ENCODE measurements at places on chromosomes 4 and X. TPM values are rescaled to one million over a fixed set of nuclear protein-coding genes. Genes with fewer than 3 reads are reported as not detected.

- no peak for DNase-seq
- H3K27ac ChIP-seq = no peak overlapping the region
- H3K36me3 ChIP-seq = no peaks in the 10 kb centered on the region
- no peaks in the 10 kb centered on the region for H3K27me3 ChIP-seq
- no peak overlapping the region for H3K4me3 ChIP-seq
Measured at GRCh38 chr4:107216379-107216778, 180.3 kb upstream of the DKK2 start.

GRCh38 chr4:48370260-48371134 lies 29.2 kb downstream of the SLAIN2 start:
- H3K4me1 ChIP-seq = peaks cover under 1% of the 10 kb centered on the region
- H3K27ac ChIP-seq = no peak overlapping the region
- no peak overlapping the region for H3K4me3 ChIP-seq
- no peaks in the 10 kb centered on the region for H3K27me3 ChIP-seq
- no peaks in the 10 kb centered on the region for H3K36me3 ChIP-seq

GRCh38 chrX:107713543-107714205 lies 61.9 kb downstream of the TSC22D3 start:
- H3K4me1 ChIP-seq = peaks cover 49% of the 10 kb centered on the region
- H3K27ac ChIP-seq = peak overlapping the region; percentile 97
- H3K4me3 ChIP-seq = no peak overlapping the region
- no peak for DNase-seq
- no peaks in the 10 kb centered on the region for H3K27me3 ChIP-seq

DNA sequence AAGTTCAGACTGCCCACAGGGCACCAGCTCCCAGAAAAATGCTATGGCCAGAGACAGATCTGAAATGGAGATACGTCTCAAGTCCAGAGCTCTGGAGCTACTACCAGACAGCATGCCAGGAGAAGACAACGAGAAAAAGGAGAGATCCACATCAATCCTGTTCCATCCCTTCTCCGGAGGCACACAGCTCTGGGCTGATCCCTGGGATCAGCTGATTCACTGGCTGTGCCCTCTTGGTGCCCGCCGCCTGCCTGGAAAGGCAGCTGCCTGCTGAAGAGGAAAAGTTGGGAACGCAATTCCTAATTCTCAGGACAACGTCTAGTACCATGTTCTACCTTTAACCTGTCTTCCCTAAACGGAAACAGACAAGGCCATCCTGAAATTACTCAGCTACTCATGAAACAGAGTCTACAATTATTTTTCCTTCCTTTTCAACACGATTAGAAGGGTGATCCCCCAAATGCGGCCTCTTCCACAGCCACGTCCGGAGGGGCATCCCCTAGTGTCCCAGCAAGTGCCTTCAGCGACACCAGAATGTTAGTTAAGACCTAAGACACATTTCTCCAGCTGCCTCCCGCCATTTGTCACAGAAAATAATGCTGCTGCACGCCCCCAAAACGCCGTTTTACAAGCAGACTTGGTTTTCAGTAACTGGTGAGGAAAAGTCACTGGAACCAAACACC lies 2.4 kb downstream of the ZFYVE28 start:
- H3K27me3 ChIP-seq = peaks cover 59% of the 10 kb centered on the region
- peak overlapping the region; percentile 39 for H3K4me3 ChIP-seq
- peaks cover 57% of the 10 kb centered on the region for H3K4me1 ChIP-seq
- H3K27ac ChIP-seq = no peak overlapping the region
- no peak for DNase-seq

GRCh38 chr4:78642934-78643333 lies 91.4 kb downstream of the ANXA3 start:
- H3K27ac ChIP-seq = no peak overlapping the region
- no peaks in the 10 kb centered on the region for H3K36me3 ChIP-seq
- DNase-seq = no peak
- peaks cover 27% of the 10 kb centered on the region for H3K4me1 ChIP-seq
- no peaks in the 10 kb centered on the region for H3K27me3 ChIP-seq

DNA sequence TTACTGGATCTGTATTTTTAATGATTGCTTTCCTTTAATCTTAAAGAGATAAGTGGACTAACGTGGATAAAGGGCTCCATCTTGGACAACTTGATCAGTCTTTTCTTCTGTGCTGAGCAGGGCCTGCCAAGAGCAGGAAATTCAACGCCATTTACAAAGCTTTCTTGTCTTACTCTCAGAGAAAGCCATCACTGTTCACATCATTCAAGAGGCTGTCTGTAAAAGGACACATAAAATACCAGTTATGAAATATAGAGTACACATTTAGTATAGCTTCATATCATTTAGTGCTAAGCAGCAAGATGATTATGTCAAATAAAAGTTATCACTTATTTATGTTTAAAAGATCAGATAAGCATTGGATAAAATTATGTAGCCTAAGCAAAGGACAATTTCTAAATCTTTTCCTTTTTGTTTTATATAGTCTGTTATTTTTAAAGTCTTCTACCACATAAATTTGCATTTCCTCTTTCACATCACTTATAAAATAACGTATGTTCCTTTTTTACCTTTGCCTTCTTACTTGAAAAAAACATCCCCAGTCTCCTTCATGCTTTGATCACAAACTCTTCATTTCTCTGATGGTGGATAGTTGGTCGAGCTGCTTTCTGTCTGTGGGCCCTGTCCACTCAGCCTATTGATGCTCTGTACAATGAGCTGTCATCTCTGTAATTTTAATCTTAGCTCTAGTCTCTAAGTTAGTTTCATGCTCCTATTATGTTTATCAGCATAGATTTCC lies 2.1 kb upstream of the CCNG2 start:
- peak overlapping the region; percentile 96 for H3K27ac ChIP-seq
- peaks cover 40% of the 10 kb centered on the region for H3K4me1 ChIP-seq
- no peaks in the 10 kb centered on the region for H3K27me3 ChIP-seq
- H3K4me3 ChIP-seq = no peak overlapping the region
- DNase-seq = no peak

- no peaks in the 10 kb centered on the region for H3K27me3 ChIP-seq
- H3K27ac ChIP-seq = no peak overlapping the region
- DNase-seq = no peak
- no peaks in the 10 kb centered on the region for H3K4me1 ChIP-seq
- H3K36me3 ChIP-seq = no peaks in the 10 kb centered on the region
- no peak overlapping the region for H3K4me3 ChIP-seq
Measured at GRCh38 chr4:123229286-123229685, 167.3 kb upstream of the SPRY1 start.

GRCh38 chr4:183333202-183333601 lies 11.0 kb upstream of the CLDN24 start:
- H3K27me3 ChIP-seq = no peaks in the 10 kb centered on the region
- no peak overlapping the region for H3K4me3 ChIP-seq
- peaks cover 4% of the 10 kb centered on the region for H3K4me1 ChIP-seq
- no peak overlapping the region for H3K27ac ChIP-seq

- H3K4me3 ChIP-seq = no peak overlapping the region
- no peaks in the 10 kb centered on the region for H3K4me1 ChIP-seq
- H3K27ac ChIP-seq = no peak overlapping the region
- H3K36me3 ChIP-seq = no peaks in the 10 kb centered on the region
- no peak for DNase-seq
Measured at GRCh38 chrX:16160729-16161128, 6.6 kb upstream of the MAGEB17 start.

DNA sequence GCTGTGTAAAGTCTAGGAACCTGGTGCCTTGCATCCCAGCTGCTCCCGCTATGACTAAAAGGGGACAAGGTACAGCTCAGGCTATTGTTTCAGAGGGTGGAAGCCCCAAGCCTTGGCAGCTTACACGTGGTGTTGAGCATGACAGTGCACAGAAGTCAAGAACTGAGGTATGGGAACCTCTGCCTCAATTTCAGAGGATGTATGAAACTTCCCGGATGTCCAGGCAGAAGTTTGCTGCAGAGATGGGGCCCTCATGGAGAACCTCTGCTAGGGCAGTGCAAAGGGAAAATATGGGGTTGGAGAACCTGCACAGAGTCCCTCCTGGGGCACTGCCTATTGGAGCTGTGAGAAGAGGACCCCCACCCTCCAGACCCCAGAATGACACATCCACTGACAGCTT lies 76.6 kb downstream of the DDX60 start:
- no peaks in the 10 kb centered on the region for H3K27me3 ChIP-seq
- H3K4me3 ChIP-seq = no peak overlapping the region
- peaks cover 23% of the 10 kb centered on the region for H3K36me3 ChIP-seq
- H3K4me1 ChIP-seq = no peaks in the 10 kb centered on the region

DNA sequence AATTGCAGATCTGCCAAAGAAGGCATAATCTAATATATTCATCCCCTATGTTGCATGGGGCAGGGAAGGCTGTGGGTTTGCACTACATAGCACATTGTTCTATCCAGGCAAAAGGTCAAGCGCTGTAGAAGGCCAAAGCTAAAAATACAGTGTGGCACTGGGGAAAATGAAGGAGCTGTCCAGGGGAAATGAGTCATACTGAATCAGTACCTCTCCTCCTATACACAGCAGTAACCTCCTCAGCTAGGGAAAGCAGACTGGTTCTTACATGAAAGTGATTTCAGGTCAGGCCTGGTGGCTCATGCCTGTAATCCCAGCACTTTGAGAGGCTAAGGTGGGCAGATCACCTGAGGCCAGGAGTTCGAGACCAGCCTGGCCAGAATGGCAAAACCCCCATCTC lies 31.0 kb upstream of the SLC25A4 start:
- H3K27me3 ChIP-seq = no peaks in the 10 kb centered on the region
- no peak for DNase-seq
- no peaks in the 10 kb centered on the region for H3K36me3 ChIP-seq

GRCh38 chrX:139530550-139530949 lies at the start of gene F9:
TSS of gene F9 (plus strand) at chrX:139530739. CDS start at chrX:139530765, 26 bp downstream.
- no peaks in the 10 kb centered on the region for H3K4me1 ChIP-seq
- H3K27me3 ChIP-seq = no peaks in the 10 kb centered on the region
- DNase-seq = no peak
- no peaks in the 10 kb centered on the region for H3K36me3 ChIP-seq

- H3K27ac ChIP-seq = no peak overlapping the region
- no peak overlapping the region for H3K4me3 ChIP-seq
- H3K36me3 ChIP-seq = no peaks in the 10 kb centered on the region
- DNase-seq = no peak
- no peaks in the 10 kb centered on the region for H3K4me1 ChIP-seq
Measured at GRCh38 chr4:4376074-4376473, 10.8 kb upstream of the NSG1 start.

DNA sequence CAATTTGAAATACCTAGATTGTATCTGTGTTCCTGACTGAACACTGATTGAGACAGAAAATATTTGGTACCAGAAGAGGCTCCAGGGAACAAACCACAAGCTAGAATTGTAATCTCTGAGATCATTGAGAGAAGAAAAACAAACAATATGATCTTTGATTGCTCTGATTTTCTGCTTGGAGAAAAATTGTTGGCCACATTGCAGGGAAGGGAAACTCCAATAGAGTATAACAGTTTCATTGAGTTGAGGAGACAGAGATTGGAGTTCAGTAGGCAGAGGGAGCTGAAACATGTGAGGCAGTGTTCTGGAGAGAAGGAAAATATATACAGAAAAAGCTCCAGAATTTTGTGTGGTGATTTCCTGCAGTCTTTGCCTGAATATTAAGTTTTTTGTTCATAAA lies 158.2 kb downstream of the C4orf33 start:
- H3K36me3 ChIP-seq = no peaks in the 10 kb centered on the region
- H3K4me1 ChIP-seq = no peaks in the 10 kb centered on the region

- H3K4me1 ChIP-seq = no peaks in the 10 kb centered on the region
- DNase-seq = no peak
- no peaks in the 10 kb centered on the region for H3K36me3 ChIP-seq
- no peak overlapping the region for H3K27ac ChIP-seq
Measured at GRCh38 chrX:138127314-138127713, 561.4 kb downstream of the ZIC3 start.

- H3K36me3 ChIP-seq = no peaks in the 10 kb centered on the region
- H3K4me3 ChIP-seq = no peak overlapping the region
- no peaks in the 10 kb centered on the region for H3K4me1 ChIP-seq
- no peak for DNase-seq
- H3K27ac ChIP-seq = no peak overlapping the region
Measured at GRCh38 chrX:8783097-8783713, 18.0 kb downstream of the FAM9A start.

MAGEC1 gene
- not detected for polyA plus RNA-seq

CXXC4 gene
- 16.6 TPM for polyA plus RNA-seq

ITGB1BP2 gene
- polyA plus RNA-seq = 3.3 TPM

PRDM5 gene
- polyA plus RNA-seq = 14.7 TPM

FAM53A gene
- 0.84 TPM for polyA plus RNA-seq

KLHL34 gene
- 0.81 TPM for polyA plus RNA-seq

CD99L2 gene
- 21.7 TPM for polyA plus RNA-seq

TMEM150C gene
- polyA plus RNA-seq = 3.9 TPM

TLR2 gene
- polyA plus RNA-seq = 12.1 TPM

ITM2A gene
- 60.3 TPM for polyA plus RNA-seq

BTC gene
- 14.3 TPM for polyA plus RNA-seq

ARX gene
- polyA plus RNA-seq = 1.8 TPM
